Panc1 (cell line): ENCODE measurements at places on chromosomes 11 and 22. TPM values are rescaled to one million over a fixed set of nuclear protein-coding genes. Genes with fewer than 3 reads are reported as not detected.

APOBEC3H gene
- not detected for total RNA-seq

OR51E1 gene
- not detected for total RNA-seq

LDHAL6A gene
- total RNA-seq: not detected

MAPK8IP1 gene
- total RNA-seq: 12.7 TPM

GRK3 gene
- total RNA-seq: 12.0 TPM

PDE3B gene
- total RNA-seq: 33.0 TPM

C11orf87 gene
- total RNA-seq: not detected

CRYBB3 gene
- total RNA-seq: 0.67 TPM

SGSM1 gene
- 1.6 TPM for total RNA-seq

RAB39A gene
- total RNA-seq: 3.3 TPM

RGL4 gene
- total RNA-seq: not detected

DNA sequence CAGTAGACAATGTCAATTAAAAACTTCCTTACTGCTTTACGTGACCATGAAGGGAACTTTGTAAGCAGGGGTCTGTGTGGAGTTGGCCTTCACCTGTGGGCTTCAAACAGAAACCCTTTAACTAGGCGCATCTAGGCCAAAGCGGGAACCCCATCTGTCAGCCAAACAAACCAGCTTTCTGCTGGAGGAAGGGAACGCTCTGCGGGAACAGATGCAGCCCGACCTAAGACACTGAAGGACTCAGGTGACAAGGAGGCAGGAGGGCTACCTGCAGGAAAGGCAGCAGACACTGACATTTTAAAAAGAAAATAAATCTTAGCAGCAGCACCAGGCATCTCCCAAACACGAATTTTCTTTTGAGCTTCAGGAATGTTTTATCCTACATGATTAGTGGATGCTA is 78.4 kb downstream of the CADM1 start:
- no peak overlapping the region for H3K4me3 ChIP-seq
- H3K36me3 ChIP-seq: no peaks in the 10 kb centered on the region
- 0 out of 2 replicates have a peak, but pooled peaks cover 3% of the 10 kb centered on the region for H3K27me3 ChIP-seq
- no peak overlapping the region for H3K27ac ChIP-seq

- H3K4me1 ChIP-seq: no peaks in the 10 kb centered on the region
- no peak for DNase-seq
- H3K36me3 ChIP-seq: no peaks in the 10 kb centered on the region
These were observed 44.5 kb downstream of the SLCO2B1 start for GRCh38 chr11:75195167-75195962.

DNA sequence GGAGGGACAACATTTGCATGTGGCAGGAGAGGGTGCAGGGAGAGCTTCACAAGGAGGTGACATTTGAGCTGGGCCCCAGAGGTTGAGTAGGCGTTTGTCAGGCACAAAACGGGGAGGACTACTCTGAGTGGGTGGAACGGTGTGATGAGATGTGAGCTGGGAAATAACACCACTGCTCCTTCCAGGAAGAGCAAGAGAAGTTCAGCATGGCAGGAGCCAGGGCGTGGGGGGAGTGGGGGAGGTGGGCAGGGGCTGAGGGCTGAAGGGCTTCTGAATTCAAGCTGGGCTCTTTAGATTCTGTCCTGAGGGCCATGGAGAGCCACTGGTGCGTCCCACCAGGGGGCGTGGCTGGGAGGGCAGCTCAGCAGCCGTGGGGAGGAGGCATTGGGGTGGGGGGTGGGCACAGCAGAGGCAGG is 54.2 kb downstream of the OTOG start:
- H3K4me1 ChIP-seq: no peaks in the 10 kb centered on the region
- no peak overlapping the region for H3K4me3 ChIP-seq
- no peaks in the 10 kb centered on the region for H3K36me3 ChIP-seq
- no peak overlapping the region for H3K27ac ChIP-seq
- H3K27me3 ChIP-seq: no peaks in the 10 kb centered on the region
- DNase-seq: no peak

- H3K4me1 ChIP-seq: peaks cover 47% of the 10 kb centered on the region
- DNase-seq: no peak
- H3K36me3 ChIP-seq: no peaks in the 10 kb centered on the region
- no peaks in the 10 kb centered on the region for H3K27me3 ChIP-seq
- no peak overlapping the region for H3K4me3 ChIP-seq
These were observed 77.6 kb downstream of the PACSIN2 start for GRCh38 chr22:42937164-42937843.

GRCh38 chr11:72482211-72482812 is 48.0 kb upstream of the CLPB start:
- no peaks in the 10 kb centered on the region for H3K4me1 ChIP-seq
- DNase-seq: peak; percentile 61
- no peak overlapping the region for H3K4me3 ChIP-seq
- H3K27ac ChIP-seq: no peak overlapping the region

- H3K36me3 ChIP-seq: no peaks in the 10 kb centered on the region
- no peaks in the 10 kb centered on the region for H3K27me3 ChIP-seq
- H3K4me3 ChIP-seq: no peak overlapping the region
- H3K4me1 ChIP-seq: no peaks in the 10 kb centered on the region
- no peak overlapping the region for H3K27ac ChIP-seq
- no peak for DNase-seq
These were observed 56.6 kb upstream of the LIN7C start for GRCh38 chr11:27563201-27563600.

DNA sequence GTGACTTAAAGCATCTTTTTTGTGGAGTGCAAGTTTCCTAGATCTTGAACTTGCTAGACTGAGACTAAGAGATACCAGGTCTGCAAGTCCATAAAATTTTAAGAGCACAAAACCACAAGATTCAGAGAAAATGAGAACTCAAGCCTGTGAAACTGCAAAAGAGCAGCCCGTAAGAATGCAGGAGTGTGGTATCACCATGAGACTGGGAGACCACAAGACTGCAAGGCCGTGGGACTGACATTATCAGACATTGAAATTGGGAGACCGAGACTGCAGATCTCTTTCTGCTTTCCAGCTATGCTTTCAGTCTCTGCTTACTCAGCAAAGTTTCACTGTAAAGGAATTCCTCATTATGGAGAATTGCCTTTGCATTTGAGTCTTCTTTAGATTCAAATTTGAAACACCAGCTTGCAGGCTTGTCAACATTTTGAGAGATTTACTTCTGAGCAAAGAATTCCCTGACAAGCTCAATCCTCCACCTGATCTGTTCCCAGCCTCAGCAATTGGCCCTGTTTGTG is 621.2 kb downstream of the KCNA4 start:
- DNase-seq: no peak
- no peak overlapping the region for H3K27ac ChIP-seq
- no peak overlapping the region for H3K4me3 ChIP-seq
- H3K4me1 ChIP-seq: no peaks in the 10 kb centered on the region
- H3K36me3 ChIP-seq: no peaks in the 10 kb centered on the region
- no peaks in the 10 kb centered on the region for H3K27me3 ChIP-seq

- H3K27me3 ChIP-seq: peaks cover 2% of the 10 kb centered on the region; the same call in 1 of the 2 replicates
- no peak overlapping the region for H3K4me3 ChIP-seq
- no peak for DNase-seq
These were observed 170.2 kb downstream of the BRD1 start for GRCh38 chr22:49657275-49657973.

DNA sequence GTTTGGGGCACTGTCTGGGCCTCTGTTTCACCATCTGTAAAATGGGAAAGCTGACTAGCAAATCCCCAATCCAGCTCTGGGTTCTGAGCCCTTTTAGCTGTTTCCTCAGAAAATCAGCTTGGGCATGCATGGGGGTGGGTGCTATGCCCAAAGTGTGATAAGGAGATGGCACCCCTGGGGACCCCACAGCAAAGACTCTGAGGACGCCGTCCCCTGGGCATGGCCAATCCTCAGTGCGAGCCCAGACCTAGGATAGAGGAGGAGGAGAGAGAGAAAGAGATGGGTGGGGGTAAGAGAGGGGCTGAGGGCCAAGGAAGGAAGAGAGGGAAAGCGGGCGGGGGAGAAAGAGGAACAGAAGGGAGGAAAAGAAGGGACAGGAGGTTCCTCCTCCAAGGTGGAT is 31.8 kb downstream of the TPBGL start:
- DNase-seq: no peak
- H3K4me3 ChIP-seq: no peak overlapping the region
- no peak overlapping the region for H3K27ac ChIP-seq

DNA sequence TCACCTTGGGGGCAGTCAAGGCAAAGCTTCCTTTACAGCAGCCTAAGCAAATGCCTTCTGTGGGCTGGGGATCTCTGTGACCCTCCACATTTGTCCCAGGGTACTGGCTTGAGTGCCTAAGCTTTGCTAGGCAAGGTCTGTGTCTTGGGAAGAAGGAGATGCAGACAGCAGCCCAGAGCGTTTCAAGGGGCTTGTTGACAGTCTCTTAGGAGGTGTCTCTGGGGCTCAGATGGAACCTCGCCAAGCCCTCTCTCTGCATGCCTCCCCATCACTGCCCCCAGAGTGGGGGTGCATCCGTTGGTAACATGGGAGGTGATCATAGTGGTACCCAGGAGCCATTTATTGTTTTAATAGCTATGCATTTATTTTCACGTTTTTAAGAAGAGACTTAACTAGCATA is 29.1 kb upstream of the TMPRSS4 start:
- H3K4me1 ChIP-seq: no peaks in the 10 kb centered on the region
- H3K27ac ChIP-seq: no peak overlapping the region
- H3K4me3 ChIP-seq: no peak overlapping the region
- H3K36me3 ChIP-seq: no peaks in the 10 kb centered on the region
- DNase-seq: no peak
- H3K27me3 ChIP-seq: peaks cover 33% of the 10 kb centered on the region

DNA sequence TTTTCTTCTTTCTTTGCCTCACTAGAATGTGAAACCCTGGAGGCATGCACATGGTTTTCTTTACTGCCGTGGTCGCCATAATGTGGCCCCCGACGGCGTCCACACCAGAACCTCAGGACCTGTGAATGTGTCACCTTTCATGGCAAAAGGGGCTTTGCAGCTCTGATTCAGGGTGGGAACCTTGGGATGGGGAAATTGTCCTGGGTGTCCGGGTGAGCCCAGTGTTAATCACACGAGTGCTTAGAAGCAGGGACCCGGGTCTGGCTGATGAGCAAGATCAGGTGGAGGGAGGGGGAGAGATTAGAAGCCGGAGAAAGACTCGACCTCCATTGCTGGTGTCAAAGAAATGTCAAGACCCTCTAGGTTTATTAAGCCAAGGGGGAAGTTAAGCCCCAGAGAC is 74.7 kb upstream of the SHISAL1 start:
- no peak overlapping the region for H3K4me3 ChIP-seq
- H3K36me3 ChIP-seq: no peaks in the 10 kb centered on the region
- no peak overlapping the region for H3K27ac ChIP-seq
- H3K27me3 ChIP-seq: no peaks in the 10 kb centered on the region
- DNase-seq: no peak
- H3K4me1 ChIP-seq: no peaks in the 10 kb centered on the region

- DNase-seq: no peak
- no peaks in the 10 kb centered on the region for H3K4me1 ChIP-seq
- no peaks in the 10 kb centered on the region for H3K36me3 ChIP-seq
- no peak overlapping the region for H3K27ac ChIP-seq
- no peak overlapping the region for H3K4me3 ChIP-seq
- H3K27me3 ChIP-seq: peaks cover 23% of the 10 kb centered on the region
These were observed 70.6 kb downstream of the ZBTB16 start for GRCh38 chr11:114130115-114130576.

- no peaks in the 10 kb centered on the region for H3K36me3 ChIP-seq
- H3K27ac ChIP-seq: peak overlapping the region; percentile 71
- H3K4me1 ChIP-seq: peaks cover 4% of the 10 kb centered on the region; the same call in 1 of the 2 replicates
- H3K27me3 ChIP-seq: 0 out of 2 replicates have a peak, but pooled peaks cover 2% of the 10 kb centered on the region
- DNase-seq: no peak
These were observed 658 bp downstream of the ACY3 start for GRCh38 chr11:67649634-67650510.

DNA sequence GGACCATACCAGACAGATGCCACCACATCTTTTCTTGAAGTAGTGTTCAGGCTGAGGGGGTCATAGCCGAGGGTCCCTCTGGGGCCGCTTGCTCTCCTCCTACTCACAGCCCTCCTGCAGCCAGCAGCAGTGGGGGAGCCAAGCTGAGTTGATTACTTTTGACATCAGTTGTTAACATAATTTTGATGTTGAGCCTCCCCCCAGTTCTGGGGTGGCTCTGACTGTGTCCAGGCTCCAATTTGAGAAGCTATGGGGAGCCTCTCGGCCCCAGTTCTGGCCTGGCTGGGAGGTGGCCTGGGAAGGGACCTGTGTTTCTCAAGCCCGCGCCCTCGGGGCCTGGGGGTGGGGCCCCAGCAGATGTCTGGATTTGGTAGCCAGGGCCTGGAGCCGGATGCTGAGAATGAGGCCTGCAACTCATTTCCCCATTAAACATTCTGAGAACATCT is 47.9 kb downstream of the KCNQ1OT1 start:
- H3K36me3 ChIP-seq: no peaks in the 10 kb centered on the region
- H3K4me1 ChIP-seq: no peaks in the 10 kb centered on the region
- DNase-seq: no peak
- no peak overlapping the region for H3K4me3 ChIP-seq

- no peak for DNase-seq
- H3K4me3 ChIP-seq: no peak overlapping the region
- no peaks in the 10 kb centered on the region for H3K36me3 ChIP-seq
- no peak overlapping the region for H3K27ac ChIP-seq
These were observed 37.6 kb downstream of the CELSR1 start for GRCh38 chr22:46499805-46500189.

- H3K4me1 ChIP-seq: no peaks in the 10 kb centered on the region
- no peaks in the 10 kb centered on the region for H3K27me3 ChIP-seq
These were observed 20.0 kb upstream of the RAB39A start for GRCh38 chr11:107908211-107908610.

DNA sequence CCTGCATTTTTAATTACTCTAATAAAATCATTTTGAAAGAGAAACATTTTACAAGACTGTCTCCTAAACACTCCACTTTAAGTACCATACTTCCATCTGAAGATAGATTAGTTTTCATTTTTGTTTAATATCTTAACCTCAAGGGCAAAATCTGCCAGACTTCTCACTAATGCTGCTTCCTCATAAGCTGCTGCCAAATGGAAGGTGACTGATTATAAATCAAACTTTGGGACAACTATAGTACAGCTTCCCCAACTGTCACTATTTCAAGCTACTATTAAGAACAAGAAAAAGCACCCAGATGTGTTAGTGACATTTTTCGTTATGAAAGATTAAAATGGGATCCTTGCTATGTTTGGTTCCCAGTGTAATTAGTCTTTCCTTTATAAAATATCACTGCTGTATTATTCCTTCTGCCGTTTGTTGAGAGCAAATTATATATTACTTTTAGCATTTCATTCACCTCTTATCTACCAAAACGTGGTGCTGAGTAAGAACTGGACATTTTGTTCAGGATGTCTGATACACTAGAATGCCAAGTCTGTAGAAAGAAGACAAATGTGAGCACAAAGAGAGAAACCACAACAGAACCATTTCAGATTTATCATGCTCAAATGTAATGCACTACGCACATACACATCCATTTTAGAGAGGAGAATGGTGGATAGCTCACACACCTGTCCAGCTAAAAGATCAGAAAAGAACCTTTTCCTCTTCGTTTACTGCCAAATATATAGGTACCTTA is 312.2 kb upstream of the C11orf87 start:
- no peaks in the 10 kb centered on the region for H3K27me3 ChIP-seq
- no peak for DNase-seq
- no peak overlapping the region for H3K4me3 ChIP-seq
- H3K36me3 ChIP-seq: no peaks in the 10 kb centered on the region
- no peak overlapping the region for H3K27ac ChIP-seq
- no peaks in the 10 kb centered on the region for H3K4me1 ChIP-seq
